AG08396 (cell line): ENCODE measurements at places on chromosomes 1 and 21.

GRCh38 chr1:93566227-93566626, 115.4 kb downstream of the BCAR3 start:
- DNase-seq = no peak

- no peak for DNase-seq
Measured at GRCh38 chr1:100626397-100626796, 88.5 kb downstream of the GPR88 start.

GRCh38 chr1:1758692-1759455, 19.4 kb downstream of the NADK start:
- DNase-seq = peak; percentile 5

DNA sequence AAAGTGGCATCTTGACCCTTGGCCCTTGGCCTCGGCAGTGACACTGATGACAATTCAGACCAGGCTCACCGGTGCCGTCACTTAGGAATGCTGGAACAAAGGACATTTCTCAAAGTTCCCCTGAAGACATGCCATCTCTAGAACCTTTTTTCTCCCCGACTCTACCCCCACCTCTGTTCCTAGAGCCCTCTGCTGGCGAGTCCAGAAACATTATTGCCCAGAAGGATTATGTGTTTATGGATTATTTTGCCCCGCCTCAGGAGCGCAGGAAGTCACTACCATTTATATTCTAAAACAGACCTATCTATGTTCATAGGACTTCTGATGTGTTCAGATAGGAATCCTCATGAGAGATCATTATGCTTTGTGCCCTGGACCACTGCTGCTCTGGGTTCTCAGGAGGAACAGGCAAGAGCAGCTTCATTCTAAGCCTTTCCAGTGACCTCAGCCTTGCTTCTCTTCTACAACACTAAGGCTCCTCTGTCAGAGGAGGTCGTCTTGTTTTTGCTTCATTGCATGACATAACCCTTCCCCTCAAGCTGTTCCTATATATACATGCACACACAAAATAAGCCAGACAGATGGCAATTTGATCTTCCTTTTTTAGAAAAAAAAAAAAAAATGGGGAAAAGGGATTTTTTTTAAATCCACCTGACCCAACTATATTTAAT, 12.4 kb upstream of the SHISA4 start:
- DNase-seq = no peak

DNA sequence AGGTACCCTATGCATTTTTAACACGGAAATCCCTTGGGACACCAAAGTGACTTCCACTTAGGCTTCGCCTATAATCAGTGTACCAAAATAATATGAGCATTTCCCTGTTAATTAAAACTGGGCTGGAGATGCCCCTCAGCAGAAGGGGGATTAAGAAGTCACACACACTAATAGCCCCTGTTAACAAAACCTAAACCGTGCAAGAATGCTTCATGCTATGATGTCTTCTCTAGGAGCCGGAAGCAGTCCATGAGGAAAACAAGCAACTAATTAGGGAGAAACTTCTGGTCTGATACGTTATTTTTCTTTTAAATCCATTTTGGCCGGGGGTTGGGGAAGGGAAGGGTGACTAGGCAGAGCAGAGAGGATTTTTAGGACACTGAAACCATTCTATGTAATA, 123.4 kb downstream of the ESRRG start:
- no peak for DNase-seq

DNA sequence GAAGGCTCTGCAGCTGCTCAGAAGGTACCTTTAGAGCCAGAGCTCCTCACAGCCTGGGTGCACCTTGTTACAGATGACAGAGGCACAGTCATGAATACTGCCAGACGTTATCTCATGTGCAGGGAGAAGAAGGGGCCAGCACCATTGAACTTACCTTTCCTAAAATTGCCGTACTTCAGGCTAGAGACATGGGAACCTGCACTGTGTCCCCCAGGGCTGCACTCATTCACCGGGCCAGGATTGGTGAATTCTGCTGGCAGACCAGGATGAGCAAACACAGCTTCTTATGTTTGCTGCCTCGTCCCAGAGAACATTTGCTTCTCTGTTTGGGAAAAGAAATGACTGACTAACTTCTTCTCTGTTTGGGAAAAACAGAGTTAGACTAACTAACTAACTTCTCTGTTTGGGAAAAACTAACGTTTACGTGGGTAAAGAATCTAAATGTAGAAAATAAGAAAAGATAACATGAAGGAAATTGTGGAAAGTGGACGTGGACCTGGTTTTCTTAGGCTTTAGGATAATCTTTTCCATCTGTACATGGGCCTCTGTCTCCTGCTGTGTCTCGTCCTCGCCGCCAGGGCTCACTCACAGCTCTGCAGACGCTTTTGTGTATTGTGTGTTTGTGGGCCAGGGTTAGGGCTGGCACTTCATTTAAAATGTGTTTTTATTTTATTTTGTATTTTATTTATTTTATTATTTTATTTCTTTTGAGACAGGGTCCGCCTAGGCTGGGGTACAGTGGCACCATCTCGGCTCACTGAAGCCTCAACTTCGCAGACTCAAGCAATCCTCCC, 9.9 kb downstream of the OBSCN start:
- no peak for DNase-seq

GRCh38 chr1:181356505-181357340, 126.6 kb upstream of the CACNA1E start:
- no peak for DNase-seq

DNA sequence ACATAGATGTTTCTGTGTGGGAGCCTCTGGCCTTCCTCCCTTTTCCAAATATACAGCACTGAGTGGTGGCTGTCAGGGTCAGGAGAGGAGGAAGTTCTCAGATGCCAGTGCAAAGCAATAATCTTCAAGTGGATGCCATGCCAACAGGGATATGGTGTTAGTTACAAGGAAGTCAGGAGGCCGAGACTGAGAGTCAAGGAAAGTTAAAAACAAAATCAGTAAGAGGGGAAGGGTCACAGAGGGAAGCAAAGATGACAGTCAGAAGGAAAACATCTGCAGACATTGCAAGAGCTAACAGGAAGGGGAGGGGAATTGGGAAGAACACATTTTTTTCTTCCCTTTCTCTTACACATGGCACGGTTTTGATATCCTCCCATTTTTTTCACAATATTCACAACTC, 691.4 kb downstream of the ADGRL2 start:
- peak; percentile 4 for DNase-seq

DNA sequence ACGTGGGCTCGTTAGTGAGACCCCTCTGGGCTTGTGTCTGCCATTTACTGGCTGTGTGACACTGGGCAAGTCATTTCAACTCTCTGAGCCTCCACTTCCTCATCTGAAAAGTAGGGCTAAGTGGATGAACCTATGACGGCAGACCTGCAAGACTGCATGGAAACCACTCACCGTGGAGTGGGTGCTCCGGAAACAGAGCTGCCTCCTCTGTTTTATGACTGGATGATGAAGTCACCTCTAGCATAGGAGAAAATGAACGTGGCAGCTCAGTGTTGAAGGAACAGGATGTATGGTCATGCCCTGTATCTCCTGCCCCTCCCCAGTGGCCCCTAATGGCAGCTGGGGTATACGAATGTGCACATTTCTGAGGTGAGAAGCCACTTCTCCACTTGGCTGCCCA, 40.5 kb downstream of the STPG1 start:
- DNase-seq = no peak

GRCh38 chr1:226883630-226884029, 13.2 kb downstream of the PSEN2 start:
- no peak for DNase-seq

DNA sequence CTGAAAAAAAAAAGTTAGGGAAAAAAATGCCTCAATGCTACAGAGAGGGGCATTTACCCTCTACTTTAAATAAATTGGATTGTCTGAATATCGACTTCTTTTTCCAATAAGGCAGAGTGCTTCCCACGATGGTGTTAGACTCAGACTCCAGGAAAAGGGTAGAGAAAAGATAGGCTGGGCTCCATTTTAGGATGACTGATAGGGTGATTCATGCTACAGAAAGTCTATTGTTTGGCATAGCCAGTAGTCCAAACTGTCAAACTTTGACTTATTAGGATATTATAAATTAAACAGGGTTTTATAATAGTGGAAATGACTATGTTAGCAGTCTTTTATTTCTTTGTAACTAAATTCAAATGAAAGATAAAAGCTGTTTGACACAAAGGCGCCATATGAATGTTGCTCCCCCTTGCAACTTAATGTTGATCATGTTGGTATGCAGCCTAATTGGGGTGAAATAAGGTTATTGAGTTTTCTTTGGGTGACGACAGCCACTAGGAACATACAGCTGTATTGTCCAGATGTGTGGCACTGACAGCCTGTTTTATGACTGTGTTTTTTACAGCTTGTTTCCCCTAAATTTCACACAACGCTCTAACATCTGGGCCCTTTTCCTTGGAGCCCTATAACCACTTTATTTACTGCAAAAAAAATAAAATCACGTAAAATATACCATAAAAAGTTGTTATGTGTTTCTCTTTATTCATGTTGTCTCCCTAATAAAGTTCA, 69.3 kb downstream of the SPAG17 start:
- DNase-seq = no peak

DNA sequence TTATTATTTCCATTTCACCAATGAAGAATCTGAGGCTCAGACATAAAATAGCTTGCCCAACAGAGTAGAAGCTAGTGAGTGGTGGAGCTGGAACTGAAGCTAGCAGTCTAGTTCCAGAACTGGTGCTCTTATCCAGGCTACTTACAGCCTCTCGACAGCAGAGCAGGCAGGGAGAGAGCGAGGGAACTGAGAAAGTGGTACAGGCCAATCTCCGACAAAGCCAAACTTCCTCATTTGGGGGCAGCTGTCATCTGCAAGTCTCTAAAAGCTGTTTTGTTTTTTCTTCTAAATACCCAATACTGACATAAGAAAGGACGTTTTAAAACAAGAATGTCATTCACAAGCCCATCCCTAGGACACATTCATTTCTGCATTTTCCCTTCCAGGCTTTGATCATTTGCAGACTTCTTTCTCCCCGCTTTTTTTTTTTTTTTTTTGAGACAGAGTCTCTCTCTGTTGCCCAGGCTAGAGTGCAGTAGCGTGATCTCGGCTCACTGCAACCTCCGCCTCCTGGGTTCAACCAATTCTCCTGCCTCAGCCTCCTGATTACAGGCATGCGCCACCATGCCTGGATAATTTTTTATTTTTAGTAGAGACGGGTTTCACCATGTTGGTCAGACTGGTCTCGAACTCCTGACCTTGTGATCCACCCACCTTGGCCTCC, 20.0 kb downstream of the YIPF1 start:
- no peak for DNase-seq

- DNase-seq = no peak
Measured at GRCh38 chr1:11978301-11978700, 1.9 kb upstream of the MFN2 start.

DNA sequence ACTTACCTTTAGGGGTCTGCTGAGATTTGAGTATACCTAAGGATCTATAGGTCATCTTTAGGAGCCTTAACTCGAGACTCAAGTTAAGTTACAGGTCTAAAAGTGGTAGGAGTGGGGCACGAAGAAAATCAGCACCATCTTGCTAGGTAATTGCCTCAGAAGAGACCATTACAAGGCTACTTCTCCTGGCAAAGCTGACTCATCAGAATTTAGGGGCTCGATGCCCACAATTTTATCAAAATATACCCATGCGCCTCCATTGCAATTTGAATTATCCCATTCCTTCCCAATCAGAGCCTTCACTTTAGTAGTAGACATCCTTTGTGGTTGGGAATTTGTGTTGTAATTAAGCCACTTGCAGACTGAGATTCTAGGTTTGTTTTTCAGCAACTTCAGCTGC, 1994.3 kb downstream of the MRPL39 start:
- DNase-seq = no peak

DNA sequence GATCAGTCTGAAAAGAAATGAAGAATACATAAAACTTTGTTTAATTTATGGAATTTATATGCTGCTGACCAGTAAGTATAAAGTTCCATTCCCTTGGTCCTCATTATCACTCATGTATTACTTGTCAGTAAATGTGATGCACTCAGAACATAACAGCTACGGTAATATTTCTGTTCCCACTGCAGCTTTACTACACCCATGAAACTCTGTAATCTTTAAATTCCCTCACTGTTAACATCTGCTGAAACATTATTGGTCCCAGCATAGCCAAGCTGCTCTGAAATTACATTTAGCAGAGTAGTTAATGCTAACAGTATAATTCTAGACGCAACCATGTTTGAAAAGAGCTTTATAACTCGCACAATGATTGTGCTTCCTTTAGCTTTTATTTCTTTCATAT, 238.4 kb downstream of the GPATCH2 start:
- DNase-seq = no peak

DNA sequence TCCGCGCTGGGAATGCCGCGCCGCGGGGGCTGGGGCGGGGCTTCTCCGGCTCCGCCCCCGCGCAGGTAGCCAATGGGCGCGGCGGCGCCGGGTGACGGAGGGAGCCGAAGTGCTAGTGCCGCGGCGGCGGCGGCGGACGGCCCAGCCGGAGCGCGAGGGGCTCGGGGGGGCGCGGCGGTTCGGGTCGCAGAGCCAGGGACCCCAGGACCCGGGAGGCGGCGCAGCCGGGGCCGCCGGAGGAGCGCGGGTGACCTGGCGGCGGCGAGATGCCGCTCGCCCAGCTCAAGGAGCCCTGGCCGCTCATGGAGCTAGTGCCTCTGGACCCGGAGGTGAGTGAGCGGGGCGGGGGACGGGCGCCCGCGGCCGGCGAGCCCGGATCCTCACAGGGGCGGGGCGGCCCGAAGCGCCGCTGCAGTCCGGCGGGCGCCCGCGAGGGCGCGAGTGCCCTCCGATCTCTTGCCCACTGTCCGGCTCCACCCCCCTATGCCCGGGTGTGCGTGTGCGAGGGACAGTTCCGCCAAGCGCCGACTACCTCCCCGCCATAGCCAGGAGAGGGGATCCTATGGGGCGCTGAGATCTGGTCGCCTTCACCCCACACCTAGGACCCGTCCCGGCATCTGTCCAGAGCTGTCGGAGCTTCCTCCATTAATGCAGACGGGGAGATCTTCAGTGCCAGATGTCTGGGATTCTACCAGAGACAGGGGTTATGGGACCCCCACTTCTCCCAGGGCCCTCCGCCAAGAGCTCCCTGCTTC, at the start of gene RPS6KA1:
TSS of gene RPS6KA1 (plus strand) at position 107 of the 755 bp plus-strand sequence. CDS start at position 267, 160 bp downstream.
- DNase-seq = peak; percentile 90

DNA sequence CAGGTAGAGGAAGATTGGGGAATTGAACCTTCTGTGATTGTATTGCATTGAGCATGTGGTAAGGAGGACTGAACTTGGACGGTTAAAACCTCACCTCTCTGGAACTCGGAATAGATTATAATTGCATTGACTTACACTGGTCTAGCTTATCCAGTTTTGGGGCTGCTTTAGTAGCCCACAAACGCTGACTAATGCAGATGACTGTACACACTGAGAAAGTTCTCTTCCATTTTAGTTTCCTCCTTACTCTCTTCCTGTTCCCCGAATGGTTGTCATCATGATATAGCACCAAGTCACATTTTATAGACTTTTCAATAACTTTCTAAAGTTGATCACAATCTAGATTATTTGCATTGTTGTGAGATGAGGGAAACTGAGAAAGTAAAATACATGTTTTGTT, 78.2 kb downstream of the NFIA start:
- no peak for DNase-seq

GRCh38 chr1:50266509-50266908, 156.7 kb downstream of the DMRTA2 start:
- no peak for DNase-seq

DNA sequence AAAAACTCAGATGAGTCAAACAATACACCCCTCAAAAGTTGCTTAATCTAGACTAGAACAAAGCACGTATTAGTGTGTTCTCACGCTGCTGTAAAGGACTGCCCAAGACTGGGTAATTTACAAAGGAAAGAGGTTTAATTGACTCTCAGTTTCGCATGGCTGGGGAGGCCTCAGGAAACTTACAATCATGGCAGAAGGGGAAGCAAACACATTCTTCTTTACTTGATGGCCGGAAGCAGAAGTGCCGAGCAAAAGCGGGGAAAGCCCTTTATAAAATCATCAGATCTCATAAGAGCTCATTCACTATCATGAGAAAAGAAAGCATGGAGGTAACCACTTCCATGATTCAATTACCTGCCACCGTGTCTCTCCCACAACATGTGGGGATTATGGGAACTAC, 10.1 kb downstream of the JAM2 start:
- DNase-seq = no peak
